ENCODE measurements at places on chromosomes 1 and 21.

GRCh38 chr1:7657287-7658016, 113.6 kb upstream of the VAMP3 start:
- no peak for DNase-seq

GRCh38 chr1:75100481-75101092, 33.6 kb upstream of the LHX8 start:
- no peak for DNase-seq

DNA sequence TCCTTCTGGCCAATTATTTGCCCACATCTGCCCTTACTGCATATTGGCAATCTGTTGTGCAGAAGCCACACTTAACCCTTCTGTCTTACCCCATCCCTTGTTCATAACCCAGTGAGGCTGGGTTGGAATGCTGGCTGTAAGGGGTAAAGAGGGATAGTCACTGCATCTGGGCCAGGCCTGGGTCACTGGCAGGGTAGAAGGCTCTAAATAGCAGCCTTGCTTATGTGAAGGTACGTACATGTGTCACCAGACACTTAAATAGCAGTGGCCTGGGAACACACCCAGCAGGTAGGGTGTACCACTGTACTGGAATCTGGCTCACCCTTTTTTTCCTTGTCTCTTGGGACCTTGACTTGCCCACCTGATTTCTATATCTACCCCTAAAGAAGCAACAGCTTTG, 9.9 kb upstream of the TARS2 start:
- DNase-seq, result no peak

DNA sequence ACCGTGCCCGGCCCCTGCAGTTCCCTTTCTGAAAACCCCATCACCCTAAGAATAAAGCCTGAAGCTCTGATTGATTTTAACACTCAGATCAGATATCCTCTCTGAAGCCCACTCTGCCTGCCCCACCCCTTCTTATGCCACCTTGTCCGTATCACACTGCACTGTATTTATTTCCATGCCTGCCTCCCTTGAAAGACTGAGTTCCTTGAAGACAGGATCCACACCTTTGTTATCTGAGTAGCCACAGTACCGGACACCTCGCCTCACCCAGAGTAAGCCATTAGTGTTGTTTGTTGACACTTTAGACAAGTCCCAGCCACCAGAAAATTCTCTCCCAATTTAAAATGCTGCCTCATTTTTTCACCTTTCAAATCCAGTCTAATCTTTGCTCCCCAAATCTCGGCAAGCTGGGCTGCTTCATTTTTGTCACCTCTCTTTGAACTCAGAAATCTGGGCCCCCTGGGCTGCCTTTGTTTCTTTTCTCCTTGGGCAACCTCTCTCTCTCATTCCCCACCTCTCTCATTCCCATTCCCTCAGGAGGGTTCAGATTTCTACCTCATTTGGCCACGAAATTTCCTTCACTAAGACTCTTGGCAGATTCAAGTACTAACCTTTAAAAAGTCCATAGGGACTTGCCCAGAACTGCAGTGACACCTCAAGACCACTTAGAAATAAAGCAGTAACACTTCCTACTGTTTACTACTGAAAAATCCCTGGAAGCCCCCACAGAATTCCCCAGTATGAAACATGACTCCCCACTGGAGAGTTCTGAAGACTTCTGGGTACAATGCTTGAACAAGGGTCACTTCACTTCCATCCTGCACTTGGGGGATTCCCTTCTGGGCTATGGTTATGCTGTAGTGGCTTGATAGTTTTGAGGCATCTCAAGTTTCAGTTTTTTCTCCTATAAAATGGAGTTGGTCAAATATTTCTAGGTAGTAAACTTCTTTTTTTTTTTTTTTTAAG, 8.7 kb upstream of the PPP1R15B start:
- DNase-seq, result no peak

GRCh38 chr1:208211921-208212843, 32.0 kb downstream of the PLXNA2 start:
- no peak for DNase-seq

GRCh38 chr1:58211869-58212268, 334.7 kb downstream of the OMA1 start:
- DNase-seq, result no peak

DNA sequence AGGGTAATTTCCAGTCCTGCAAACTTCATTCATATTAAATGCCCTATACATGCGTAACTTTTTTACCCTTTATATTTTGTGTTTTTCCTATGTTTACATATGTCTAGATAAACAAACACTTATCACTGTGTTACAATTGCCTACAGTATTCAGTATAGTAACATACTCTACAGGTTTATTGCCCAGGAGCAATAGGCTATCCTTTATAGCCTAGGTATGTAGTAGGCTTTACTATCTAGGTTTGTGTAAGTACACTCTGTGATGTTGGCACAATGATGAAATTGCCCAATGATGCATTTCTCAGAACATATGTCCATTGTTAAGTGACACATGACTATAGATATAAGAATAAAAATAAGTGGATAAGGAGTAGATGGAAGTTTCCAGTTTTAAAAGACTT, 345.5 kb upstream of the C1orf87 start:
- no peak for DNase-seq

DNA sequence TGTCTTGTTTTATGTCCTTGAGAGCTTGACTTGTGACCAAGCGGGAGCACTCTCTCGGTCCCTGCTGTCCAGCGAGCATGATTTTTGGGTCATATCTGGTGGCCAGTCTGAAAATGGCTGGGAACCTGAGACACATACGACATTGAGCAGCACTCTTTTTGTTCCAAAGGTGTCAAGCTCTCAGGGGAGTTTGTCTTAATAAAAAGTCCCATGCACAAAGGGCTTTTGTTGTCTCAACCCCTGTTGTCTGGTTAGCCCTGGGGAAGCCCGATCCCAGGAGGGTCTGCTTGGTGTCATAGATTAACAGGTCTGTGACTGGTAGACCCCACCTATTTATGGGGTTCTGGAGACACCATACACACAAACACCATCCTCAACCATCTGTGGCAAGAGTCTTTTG, 57.8 kb upstream of the KLHDC7A start:
- DNase-seq, result no peak

DNA sequence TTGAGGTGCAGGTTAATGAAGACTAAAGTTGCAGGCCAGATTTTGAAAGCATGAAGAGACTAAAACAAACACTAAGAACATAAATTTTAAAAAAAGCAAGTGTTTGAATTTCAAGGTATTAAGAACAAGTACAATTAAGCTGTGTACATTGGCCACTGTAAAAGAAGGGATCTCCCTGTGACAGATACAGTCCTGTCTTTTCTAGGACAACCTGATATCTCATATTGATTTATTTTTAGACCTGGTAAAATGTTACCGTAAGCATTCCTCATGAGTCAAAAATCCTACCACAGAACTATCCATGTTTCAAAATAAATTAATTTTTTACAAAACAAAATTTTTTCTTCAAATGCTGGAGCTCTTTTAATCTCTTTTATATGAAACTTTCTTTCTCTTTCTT, 39.4 kb downstream of the SLC22A15 start:
- no peak for DNase-seq

DNA sequence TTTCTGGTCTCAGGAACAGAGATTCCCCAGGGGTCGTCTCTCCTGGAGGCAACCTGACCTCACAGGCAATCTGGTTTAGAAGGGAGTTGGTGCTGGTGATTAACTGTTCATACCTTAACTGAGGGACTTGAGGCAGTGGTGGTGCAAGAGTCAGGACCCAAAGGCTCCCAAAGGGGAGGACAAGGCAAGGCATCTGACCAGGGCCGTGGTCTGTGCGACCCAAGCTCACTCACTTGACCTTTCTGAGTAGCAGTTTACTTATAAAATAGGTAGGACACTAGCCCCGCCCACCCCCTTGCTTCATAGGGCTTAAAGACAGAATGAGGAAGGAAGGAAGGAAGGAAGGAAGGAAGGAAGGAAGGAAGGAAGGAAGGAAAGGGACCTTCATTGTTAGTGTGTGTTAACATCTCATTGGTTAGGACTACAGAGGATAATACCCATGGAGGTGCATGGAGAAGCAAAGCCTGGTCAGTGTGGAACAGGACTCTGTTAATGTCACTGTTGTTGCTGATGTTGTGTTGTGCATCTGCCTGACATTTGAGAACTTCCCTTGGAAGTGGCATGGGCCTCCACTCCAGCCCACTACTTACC, 4.6 kb upstream of the KCNA2 start:
- DNase-seq, result no peak

- DNase-seq, result no peak
These were observed 25.2 kb upstream of the IKBKE start for GRCh38 chr1:206445116-206445515.

DNA sequence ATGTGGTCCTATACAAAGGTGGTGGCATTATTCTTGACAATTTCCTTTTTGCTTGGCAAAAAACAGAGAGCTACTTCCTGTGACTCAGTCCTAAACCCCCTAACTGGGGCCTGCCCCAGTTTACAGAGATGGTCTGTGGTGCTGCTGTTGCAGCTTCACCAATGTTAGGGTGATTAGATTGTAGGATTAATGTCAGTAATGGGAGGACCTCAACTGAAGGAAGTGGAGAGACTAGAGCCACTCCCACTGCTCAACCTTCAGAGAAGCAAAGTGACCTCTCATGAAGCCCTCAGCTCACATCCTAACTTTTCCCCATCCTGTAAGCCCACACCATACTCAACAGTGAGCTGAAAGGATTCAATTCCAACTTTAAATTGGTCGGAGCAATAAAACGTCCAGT, 3.6 kb downstream of the S100A6 start:
- no peak for DNase-seq

DNA sequence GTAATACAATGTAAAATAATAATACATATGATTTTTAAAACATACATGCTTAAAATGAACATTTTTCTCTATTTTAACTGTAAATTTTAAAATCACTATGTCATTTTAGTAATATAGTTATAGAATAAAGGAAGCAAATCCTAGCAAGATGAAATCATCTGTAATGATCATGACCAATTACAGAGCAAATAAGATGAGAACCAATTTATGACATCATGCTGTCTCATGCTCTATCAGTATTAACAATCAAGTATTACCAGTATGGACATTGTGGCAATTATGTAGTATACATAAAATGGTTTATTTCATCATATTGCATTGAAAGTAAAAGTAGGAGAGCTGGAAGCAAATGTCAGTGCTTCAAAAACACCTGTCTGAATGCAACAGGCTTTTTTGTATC, 255.0 kb downstream of the VAV3 start:
- DNase-seq, result no peak

- no peak for DNase-seq
These were observed 21.0 kb upstream of the EPS8L3 start for GRCh38 chr1:109784551-109785252.

GRCh38 chr21:35232545-35233176, 183.6 kb upstream of the RUNX1 start:
- no peak for DNase-seq

DNA sequence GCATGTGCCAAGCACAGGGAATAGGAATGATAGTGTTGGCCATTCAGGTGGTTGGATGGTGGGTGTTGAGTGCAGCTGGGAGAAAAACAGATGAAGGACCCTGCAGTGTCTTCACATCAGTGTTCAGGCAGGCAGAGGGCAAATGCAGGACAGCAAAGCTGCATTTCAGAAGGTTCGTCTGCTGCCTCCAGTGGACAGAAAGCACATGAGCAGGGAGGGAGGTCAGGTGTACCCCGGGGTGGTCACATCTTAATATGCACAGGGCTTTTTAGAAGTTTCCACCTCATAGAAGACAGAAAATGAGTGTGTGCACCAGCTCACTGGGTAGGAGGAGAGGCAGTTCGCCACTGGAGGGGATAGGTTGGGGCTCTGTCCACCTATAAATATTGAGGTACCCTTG, 184.9 kb downstream of the SLC35F3 start:
- DNase-seq, result no peak

DNA sequence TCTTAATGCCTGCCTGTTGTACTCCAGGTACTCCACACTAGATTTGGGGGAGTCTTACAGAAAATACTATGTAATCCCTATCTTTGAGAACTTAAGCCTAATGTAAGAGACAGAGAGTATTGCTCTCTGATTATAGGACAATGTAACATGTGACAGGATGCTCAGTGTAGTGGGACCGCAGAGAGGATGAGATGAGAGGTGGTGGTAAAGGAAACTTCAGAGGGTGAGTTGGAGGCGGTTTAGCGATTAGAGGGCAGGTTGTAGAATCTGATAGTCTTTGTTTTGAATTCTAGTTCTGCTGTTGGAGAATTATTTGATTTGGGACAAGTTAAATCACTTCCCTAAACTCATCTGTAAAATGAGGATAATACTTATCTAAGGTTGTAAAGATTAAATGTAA, 5.4 kb downstream of the SOAT1 start:
- no peak for DNase-seq

GRCh38 chr1:10717296-10718082, 79.0 kb downstream of the CASZ1 start:
- DNase-seq, result no peak

DNA sequence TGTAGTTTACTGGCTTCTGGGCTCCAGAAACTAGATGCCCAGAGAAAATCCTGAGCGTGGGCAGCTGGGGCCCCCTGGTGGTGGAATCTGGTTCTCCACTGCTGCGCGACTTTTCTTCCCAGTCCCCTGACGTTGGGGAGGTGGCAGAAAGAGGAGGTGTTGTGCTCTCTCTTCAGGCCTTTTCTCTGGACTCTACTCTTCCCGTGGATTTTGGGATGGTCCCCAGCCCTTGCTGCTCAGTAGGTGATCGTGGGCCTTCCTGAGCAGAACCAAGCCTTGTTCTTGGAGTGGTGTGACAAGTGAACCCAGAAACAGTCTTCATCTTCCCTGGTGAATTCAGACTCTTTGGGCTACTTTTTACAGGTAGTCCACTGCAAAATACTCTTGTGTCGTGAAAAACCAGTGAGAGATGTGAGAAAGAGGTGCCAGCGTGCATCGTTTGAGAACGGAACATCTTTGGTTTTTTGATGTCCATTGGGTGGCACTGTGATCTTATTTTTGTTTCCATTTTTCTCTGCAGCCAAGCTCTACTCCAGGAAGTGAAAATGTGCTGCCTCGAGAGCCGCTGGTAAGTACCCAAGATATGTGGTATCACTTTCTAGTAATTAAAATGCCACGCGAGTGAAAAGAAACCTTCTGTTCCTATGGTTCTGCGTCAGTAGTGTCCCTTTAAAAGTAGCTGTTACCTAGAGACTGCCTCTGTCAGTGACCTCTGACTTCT, 20.2 kb downstream of the PEX14 start:
- DNase-seq, result no peak

- DNase-seq, result no peak
These were observed 85.3 kb downstream of the DHRS3 start for GRCh38 chr1:12532405-12533315.

DNA sequence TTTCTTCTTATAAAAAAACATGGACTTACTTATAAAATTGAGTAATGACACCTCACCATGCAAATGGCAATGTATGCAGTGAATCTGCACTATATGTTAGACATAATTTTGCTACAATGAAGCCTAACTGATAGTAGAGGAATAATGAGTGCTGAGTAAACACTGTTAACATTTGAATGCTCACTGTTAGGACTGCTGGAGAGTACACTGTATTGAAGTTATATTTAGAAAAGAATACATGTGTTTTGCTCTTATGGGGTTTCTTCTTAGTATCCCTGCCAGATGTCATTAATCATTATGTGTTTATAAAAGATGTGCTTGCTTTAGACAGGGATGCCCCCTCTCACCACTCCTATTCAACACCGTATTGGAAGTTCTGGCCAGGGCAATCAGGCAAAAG, 111.1 kb upstream of the ZP4 start:
- no peak for DNase-seq

GRCh38 chr1:24425441-24425840, 9.8 kb downstream of the NIPAL3 start:
- no peak for DNase-seq
